ENCODE measurements at places on chromosomes 2 and 18. TPM values are rescaled to one million over a fixed set of nuclear protein-coding genes. Genes with fewer than 3 reads are reported as not detected.

- no peak for DNase-seq
Measured at GRCh38 chr2:643334-643733, 33.9 kb downstream of the TMEM18 start.

DNA sequence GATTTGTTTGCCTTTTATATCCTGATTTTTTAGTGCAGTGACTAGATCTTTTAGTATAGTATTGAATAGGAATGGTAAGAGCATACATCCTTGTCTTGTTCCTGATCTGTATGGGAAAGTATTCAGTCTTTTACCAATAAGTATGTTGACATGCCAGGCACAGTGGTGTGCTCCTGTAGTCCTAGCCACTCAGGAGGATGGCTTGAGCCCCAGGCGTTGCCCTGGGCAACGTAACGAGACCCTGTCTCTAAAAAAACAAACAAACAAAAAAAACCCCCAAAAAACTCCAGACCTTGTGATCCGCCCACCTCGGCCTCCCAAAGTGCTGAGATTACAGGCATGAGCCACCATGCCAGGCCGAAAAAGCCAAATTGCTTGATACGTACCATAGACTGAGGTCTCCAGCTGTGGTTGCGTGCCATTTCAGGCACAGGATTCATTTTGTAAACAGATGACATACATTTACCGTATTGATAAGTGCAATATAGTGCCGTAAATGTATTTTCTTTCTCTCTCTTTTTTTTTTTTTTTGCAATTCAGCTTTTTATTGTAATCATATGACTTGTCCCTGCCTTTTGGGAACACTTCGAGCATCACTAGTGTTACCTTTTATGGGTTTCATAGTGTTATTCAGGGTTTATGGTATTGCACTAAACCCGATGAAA lies 18.5 kb downstream of the BIRC6 start:
- no peak for DNase-seq

RAD51AP2 gene
- total RNA-seq = not detected

- no peak for DNase-seq
Measured at GRCh38 chr18:62409821-62410220, 84.7 kb downstream of the TNFRSF11A start.

DNA sequence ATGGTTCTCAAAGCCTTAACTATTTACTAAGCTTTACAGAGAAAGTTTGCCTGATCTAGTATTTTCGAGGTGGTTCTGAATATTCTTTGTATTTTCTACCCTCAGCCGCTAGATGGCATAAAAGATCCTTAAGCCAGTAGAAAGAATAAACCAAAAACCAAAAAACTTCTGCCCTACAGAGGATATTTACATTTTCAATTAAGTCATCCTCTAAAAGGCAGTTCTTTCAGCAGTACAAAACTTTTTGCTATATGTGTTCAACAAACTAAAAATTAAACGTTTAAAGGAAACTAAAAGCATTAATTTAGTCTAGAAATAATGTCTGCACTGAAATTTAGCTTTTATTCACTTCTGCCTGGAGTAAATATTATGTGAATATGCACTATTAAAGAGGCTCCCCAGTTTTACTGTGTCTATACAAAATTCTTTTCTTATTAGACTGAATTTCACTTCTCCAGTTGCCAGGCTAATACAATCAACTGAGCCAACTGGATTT lies 297.5 kb downstream of the PIEZO2 start:
- peak; percentile 73 for DNase-seq

CHAC2 gene
- total RNA-seq = 8.1 TPM

DNA sequence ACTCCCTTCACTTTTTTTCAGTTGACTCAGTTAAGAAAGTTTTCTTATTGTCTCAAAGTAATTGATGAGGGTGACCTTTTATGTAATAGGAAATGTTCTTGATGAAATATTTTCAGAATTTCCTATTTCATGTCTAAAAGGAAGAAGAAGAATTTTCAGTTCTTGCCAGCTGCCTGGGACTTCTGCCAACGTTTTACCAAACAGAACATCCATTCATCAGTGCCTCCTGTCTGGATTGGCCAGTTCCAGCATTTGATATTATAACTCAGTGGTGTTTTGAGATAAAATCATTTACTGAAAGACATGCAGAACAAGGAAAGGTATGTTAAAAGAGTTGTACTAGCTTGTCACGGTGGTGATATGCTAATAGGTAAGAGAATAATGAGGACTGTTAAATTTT lies 104.7 kb upstream of the MYO3B start:
- peak; percentile 79 for DNase-seq

DNA sequence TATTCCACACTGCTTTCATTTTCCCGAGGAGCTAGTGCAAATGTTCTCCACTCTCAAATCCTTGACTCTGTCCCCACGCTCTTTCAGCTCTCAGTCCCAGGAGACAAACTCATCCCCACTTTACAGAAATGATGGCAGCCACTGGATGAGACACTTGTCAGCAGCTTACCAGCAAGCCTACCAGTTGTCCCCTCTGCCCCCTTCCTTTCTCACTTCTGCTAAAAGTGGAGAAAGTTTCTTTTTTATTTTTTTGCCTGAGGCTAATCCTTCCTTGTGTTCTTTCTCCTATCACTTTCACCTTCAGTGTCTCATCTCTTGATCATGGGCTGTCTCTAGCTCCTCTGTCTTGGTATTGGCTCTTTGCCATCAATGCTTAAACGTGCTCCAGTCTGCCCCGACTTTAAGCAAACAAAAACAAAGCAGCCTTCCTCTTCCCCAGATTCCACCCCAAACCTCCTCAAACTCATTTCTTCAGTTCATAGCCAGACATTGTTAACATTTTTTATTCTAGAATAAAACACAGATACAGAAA lies 64.5 kb downstream of the TTC32 start:
- no peak for DNase-seq

GRCh38 chr2:68388358-68388757 lies 23.3 kb downstream of the PLEK start:
- DNase-seq = no peak

KCMF1 gene
- total RNA-seq = 98.3 TPM

GRCh38 chr18:66078925-66079800 lies 328.4 kb downstream of the CDH7 start:
- DNase-seq = no peak

DNA sequence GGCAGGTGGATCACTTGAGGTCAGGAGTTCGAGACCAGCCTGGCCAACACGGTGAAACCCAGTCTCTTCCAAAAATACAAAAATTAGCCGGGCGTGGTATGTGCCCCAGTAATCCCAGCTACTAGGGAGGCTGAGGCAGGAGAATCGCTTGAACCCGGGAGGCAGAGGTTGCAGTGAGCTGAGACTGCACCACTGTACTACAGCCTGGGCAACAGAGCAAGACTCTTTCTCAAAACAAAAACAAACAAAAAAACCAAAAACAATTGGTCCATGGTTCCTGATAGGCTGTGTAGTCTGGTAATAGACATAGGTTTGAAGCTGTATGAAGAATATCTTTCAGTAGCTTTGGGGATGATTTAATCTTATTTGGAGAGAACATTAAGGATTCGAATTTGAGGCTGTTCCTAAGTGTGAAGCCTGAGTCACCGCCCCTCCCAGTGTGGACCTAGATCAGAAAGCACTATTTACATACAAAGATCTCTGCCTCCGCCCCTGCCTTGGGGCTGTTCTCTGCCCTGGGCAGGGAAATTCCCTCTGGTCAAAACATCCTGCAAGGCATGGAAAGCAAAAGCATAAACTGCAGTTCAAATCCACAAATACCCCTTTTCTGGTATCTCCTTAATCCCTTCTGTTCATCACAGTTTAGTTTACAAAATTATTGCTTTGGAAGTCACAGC lies 52.8 kb upstream of the PMAIP1 start:
- no peak for DNase-seq

DNA sequence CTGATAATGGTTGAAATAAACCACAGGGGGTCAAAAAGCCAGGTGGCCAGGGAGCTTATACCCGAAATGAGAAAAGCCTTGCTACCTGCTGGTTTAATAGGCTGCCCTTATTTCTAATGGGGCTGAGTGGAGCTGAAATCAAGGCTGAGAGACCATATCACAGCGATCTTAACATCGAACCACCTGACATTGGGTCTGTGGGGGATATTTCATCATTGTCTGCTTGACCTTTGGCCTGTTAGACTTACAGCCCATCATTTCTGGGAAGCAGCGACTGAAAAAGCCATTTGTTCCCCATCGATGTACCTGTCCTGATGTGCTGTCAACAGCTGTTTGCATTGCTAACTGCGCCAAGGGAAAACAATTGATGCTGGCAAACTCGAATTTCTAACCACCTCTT lies 199.7 kb upstream of the SLC14A2 start:
- DNase-seq = no peak

THADA gene
- 50.3 TPM for total RNA-seq

FHL2 gene
- 40.7 TPM for total RNA-seq

DNA sequence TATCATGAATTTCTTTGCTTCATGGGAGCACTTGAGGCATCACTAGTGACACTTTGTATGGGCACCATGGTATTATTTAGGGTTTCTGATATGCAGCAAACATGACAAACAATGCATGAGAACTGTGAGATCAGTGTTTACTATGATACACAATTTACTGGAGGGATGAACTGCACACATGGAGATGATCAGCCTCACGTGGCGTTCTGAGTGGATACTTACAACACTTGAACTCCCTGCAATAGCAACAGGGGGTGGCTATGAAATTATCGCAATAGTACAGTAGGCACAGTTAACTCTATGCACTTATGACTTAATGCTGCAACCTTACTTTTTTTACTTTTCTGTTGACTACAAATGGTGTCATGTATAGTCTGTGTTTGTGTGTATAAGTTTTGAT lies 18.5 kb upstream of the UGT1A8 start:
- no peak for DNase-seq

- no peak for DNase-seq
Measured at GRCh38 chr2:145290986-145291385, 771.1 kb upstream of the ZEB2 start.

GRCh38 chr18:24398540-24398939 lies 916 bp upstream of the OSBPL1A start:
- DNase-seq = peak; percentile 33

DNA sequence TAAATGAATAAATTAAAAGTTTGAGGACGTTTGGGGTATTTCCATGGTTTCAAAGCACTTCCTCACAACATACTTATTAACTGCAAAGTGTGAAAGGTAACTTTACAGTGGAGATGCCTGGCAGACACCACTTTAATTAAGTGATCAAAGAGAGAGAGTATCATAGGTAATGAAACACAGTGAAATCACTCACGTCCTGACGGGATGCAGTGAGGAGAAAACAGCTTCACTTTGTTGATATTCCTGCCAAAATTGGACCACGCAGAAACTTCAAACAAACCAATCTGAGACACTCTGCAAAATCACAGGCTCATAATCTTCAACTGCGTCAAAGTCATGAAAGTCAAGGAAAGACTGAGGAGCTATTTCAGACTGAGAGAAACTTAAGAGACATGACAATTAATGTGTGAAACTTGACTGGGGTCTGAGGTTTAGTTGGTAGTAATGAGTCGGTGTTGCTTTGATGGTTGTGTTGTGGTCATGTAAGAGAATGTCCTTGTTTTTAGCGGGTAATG lies 66.0 kb upstream of the ITGB6 start:
- DNase-seq = no peak

- DNase-seq = peak; percentile 33
Measured at GRCh38 chr2:41966431-41966893, 81.4 kb upstream of the PKDCC start.

- DNase-seq = no peak
Measured at GRCh38 chr2:224976629-224977525, 65.4 kb downstream of the DOCK10 start.

UBE2E3 gene
- total RNA-seq = 46.9 TPM

DNA sequence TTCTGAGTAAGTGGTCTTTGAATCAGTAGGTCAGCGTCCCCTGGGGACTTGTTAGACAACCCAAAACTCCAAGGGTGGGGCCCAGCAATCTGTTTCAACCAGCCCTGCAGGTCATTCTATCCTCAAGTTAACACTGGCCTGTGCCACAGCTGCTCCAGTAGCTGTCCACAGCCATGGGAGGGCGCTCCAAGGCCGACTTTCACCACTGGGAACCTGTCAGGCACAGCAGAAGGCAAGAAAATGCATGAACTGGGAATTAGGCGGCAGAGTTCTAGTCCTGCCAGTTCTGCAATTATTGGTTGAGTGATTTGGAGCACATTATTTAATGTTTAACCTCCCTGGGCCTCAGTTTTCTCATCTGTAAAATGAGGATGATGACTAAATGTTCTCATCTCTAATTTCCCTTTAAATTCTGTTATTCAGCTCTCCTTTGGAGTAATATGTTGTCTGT lies 17.4 kb upstream of the MRPL33 start:
- peak; percentile 87 for DNase-seq

DNA sequence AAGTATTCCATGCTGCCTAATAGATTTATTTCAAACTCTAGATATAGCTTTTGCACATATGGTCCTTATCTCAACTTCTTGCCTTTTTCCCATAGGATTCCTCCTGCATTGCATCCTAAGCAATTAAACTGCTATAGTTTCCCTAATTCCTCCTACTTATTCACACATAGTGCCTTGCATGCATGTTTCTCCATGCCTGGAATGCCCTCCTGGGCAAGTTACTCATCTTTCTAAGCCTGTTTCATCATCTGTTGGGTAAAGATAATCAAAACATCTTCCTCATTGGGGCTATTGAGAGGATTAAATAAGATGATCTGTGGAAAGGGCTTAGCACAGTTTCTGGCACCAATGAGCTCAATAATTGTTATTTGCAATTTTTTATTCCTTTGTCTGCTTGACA lies 726.5 kb downstream of the SLC4A3 start:
- no peak for DNase-seq

- DNase-seq = no peak
Measured at GRCh38 chr2:216956820-216957493, 97.1 kb upstream of the TNP1 start.

NRP2 gene
- 174 TPM for total RNA-seq

DNA sequence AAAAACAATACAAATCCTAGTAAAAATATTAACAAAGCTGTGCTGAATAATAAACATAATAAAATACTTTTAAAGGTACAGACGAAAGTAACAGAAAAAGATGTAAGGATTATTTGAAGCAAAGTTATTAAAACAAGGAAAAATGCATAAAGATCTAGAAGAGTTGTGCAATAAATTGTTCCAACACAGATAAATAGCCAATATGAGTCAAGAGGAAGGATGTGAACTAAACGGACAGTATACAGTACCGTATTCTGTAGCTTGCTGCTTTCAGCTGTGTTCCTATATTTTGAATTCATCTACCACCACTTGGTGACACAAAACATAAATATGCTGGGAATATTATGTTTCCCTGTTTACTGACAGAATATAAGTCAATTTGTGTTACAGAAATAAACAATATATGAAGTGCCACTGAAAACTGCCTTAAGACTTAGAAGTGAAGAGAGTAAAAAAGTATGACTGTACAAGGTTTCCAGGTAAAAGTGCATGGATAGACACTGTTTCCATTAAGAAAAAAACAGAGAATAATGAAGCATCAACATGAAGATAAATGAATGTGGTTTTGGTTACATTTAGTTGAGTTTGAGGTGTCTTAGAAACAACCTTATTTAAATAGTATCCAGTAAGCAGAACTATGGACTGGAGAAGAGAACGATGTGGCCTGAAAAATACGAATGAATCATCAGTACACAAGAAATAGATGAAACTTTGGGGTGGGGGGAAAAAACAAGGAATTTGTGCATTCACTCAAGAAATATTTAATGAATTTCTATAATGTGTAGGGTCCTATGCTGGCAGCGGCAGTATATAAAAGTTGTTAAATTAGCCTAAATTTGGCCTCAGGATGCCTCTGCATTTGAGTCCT lies 13.1 kb downstream of the PPP3R1 start:
- no peak for DNase-seq

NTSR2 gene
- total RNA-seq = not detected

Measured in SK-MEL-5 (cell line).